ENCODE measurements at places on chromosomes 5 and 9.

DNA sequence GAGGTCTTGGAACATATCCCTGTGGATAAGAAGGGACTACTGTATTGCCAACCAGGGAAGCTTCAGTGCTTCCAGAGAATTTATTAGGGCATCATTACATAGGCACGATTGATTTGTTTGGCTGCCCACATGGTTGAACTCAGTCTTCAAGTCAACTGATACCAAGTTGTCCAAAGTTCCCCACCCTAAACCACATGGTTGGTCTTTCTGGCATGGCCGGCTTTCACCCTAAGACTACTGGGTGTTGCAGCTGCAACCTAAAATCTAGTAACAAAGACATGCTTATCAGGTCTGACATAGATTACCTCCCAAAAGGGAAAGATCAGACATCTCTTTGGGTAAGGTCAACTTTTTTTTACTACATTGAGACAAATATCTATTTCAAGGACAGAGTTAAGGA lies 37.0 kb downstream of the FAF2 start:
- no peak for ATAC-seq

DNA sequence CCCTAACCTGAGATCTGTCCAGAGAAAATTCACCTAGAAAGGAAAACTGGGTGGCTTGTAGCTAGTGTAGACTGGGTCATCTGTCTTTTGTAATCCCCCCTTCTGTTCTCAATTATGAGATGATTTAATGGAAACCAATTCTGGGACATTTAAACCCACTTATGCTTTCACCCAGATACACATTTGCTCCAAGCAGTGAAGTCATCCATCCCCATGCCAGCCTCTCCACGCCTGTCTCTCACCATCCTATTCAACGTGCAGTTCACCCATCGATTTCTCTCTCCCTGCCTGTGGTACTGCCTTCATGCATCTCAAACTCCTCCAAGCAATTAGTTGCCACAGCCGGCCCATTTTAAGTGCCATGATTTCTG lies 1.8 kb downstream of the PHF19 start:
- ATAC-seq, result no peak

DNA sequence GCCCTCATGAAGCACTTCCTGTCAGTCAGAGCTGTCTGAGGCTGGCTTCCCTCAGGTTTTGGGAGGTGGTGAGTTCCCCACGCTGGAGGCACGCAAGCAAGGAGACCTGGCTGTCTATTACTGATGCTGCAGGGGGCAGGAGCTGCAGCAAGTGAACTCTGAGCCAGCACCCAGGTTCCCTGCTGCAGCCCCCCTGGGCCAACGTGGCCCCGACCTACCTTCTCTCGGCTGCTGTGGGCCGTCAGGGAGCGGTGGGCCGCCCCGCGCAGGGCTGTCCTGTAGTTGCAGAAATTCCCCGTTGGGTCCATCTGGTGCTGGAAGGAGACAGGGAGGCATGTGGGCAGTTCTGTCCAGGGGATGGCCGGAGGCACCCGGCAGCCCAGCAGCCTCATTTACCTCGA lies 46.8 kb upstream of the RNF130 start:
- no peak for ATAC-seq

- no peak for ATAC-seq
These were observed 99.8 kb downstream of the ZDHHC21 start for GRCh38 chr9:14593406-14593805.

DNA sequence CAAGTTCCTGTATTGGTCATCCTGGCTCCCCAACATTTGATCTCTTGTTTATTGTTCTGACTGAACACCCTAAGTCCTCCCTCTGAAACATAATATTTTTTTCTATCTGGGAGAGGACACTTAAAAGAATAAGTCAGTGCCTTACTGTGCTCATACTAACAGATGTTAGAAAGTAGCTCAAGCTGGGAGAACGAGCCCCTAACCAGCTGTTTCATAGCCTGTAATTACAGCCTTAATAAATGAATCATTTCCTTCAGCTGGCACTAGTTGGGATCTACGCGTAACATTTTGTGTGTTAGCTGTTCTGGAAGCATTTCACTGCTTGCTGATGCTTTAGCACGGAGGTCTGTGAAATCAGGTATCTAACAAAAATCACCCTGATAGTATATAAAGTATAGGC lies 345.9 kb upstream of the RIOK2 start:
- no peak for ATAC-seq

DNA sequence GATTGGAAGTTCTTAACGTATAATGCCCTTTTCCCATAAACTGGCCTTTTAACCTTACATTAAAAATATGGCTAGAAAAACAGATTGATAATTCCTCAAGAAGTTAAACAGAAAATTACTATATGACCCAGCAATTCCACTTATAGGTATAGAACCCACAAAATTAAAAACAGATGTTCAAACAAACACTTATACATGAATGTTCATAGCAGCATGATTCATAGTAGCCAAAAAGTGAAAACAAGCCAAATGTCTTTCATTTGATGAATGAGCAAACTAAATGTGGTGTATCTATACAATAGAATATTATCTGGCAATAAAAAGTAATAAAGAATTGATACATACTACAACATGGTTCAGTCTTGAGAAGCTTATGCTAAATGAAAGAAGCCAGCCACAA lies 35.5 kb downstream of the POU5F2 start:
- ATAC-seq, result no peak

DNA sequence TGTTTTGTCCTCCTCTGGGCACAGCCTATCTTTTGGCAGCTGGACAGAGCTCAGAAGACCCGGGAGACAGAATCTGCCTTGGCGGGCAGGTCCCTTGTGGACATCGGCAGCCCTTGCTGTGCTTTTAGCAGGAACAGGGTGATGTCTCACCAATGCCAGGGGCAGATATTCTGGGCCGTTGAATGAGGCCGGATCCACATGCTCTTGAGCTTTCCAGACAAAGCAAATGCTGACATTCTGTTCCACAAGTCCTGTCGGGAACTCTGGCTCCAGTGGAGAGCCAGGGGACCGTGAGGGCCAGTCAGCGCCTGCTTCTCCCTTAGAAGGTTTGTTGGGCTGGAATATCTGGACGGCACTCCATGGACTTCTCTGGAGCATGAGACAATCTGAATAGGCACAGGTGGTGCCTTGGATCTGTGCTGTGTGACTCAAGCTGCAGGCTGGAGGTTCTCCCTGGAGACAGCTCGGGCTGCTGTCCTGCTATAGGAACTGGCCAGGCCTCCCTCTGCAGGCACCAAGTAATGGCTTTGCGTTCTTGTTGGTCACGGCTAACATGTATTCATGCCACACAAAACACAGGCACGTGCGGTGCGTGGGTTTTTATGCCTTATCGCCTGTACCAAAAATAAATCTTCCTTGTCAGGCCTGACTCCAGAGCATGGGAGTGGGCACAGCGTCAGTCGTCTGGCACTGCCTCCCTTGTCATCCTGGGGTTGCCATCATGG lies 80.3 kb downstream of the GADD45G start:
- no peak for ATAC-seq

DNA sequence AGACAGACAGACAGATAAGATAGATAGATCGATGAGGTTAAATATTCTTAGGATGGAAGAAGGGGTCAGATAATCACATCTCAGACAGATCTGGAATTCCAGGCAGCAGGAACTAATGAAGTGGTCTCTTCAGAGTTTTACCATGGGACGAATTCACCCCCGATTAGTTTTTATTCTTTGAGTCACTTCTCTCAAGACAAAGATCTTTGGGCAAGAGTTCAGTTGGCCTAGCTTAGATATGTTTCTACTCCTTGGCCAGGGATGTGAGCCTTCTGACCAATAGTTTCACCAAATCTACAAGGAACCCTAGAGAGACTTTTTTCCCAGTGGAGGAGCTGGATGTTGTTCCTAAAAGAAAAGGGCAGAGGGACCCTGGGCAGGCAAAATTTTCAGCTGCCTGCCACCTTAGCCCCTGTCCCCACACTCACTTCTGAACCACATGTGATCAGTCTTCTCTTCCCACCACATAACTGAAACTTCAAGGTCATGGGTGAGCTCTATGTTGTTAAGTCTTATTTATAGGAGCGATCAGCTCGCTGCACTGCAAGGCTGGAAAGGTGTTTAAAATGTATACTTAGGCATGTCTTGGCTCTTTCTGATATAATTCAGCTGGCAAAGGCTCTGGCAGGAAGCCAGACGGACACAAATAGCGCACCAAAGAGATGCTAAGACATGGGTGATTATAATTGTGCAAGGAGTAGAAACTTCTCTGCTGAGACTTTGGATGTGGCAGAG lies 132.9 kb downstream of the PALM2AKAP2 start:
- ATAC-seq, result no peak

Measured in motor neuron (in vitro differentiated cells).